Activated CD4-positive, alpha-beta T cell treated with anti-CD3 and anti-CD28 coated beads, Interleukin-10, Interleukin-2, amounts not matched to agents 100 ng/mL and 50 ng/mL, durations not matched to agents 16 hours and 8 hours (primary cell): ENCODE measurements at places on chromosomes 3 and 15.

DNA sequence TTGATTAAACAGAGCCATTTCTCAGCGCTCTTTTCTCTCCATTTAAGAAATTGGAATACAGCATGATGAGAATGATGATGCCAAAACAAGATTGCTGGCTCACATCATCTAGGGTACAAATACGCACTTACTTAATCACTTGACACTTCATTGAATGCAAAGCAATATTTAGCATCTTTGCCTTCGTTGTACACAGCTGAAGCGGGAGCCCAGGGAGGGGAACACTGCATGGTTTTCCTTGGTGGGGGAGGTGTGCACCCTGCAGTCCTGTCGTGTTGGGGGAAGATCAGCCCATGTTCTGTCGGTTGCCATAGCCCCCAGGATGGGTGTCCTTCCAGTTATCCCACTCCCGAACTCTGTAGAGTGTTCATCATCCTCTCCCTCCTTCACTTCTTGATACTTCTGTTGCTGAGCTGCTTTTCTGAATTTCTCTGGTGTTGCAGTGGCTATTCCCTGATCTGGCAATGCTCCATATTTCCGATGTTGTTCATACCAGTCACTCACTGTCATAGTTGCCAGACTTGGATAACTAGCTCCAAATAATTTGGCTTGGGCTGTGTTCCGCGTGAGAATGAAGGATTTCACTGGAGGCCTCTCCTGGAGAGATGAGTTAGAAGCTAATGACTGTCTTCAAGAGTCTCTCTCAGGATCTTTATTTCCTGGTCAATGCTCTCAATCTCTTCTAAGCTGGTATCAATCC lies 50.1 kb upstream of the DYNC1LI1 start:
- DNase-seq = no peak

DNA sequence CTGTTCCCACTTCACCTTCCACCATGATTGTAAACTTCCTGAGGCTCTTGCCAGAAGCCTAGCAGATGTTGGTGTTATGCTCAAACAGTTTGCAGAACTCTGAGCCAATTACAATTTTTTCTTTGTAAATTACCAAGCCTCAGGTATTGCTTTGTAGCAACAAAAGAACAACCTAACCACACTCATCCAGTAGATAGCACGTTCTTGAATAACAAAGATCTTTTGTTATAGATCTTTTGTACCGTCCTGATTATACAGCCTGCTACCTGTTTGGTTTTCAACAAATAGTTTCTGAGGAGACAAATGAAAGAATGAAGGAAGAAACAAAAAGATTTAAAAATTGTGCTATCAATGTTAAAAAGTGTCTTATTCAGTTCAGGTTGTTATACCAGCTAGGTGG lies 474.7 kb upstream of the ALCAM start:
- no peak for DNase-seq

DNA sequence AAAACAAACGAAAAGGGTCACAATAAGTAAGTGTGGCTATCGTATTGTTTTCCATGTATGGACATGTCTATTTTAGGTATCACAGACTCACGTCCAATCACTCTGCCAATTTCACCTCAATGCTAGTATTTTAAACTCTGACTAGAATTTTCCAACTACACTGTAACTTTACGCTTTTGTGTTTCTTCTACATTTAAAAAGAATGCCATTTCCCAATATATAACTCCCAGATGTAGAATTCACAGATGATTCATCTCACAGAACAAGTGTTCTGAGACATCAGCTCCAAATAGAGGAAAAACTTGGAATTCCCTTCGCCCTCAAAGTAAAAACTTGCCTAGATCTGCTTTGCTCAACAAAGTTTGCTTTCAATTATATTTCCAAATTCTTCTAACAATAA lies 14.2 kb downstream of the LRIG1 start:
- no peak for DNase-seq

DNA sequence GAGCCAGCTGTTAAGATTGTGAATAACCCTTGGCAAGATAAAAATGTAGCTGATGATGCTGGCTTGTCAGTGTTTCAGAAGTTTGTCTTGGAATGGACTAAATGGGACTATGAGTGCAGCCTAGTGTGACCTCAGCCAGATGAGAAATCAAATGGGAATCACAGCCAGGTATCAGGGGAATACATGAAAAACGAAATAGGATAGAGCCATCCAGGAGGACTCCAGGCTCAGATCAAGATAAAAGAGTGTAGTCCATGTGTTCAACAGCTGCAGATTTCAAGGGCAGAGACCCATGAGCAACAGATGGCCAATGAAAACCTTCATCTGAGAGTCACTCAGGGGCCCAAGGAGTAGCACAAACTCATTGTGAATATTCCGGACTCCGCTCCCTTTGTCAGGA lies 1080.9 kb upstream of the CADM2 start:
- no peak for DNase-seq

DNA sequence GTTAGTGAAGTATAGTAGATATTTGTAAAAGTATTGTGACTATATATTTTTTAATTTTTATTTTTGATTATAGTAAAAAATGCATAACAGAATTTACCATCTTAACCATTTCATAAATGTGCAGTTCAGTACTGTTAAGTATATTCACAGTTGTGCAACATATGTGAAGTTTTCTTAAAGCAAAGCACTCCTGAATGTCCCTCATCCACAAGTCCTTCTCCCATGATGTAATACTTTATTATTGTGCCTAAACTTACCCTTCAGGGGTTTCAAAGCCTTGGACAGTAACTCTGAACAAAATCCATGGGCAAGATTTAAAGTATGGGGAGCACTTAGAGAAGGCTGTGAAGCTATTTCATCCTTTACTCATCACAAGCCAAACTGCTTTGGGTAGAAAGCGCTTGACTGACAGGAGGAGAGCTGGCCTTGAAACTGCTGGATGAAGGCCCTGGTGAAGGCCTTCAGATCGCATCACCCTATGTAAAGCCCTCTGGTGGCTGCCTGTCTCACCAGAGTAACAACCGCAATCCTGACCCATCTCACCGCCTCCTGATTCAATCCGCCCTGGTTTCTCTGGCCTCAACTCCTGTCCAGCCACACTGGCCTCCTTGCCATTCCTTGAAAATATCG lies 28.0 kb downstream of the LSM3 start:
- no peak for DNase-seq

DNA sequence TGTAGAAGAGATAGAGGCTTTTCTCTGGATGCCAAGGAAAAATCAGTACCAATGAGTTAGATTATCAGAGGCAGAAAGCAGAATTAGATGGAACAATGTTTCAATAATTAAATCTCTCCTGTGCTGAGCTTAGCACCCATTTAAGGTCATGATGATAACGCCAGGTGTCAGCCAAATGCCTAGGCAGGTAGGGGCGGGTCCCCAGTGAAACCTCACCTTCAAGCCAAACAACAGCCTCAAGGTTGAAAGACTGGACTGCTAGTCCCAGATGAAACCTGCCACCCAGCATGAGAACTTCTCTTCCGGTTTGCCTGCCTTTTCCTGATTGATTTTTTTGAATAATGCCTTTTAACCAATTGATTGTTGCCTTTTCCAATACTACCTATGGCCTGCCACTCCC lies 363.0 kb downstream of the PLOD2 start:
- DNase-seq = no peak

DNA sequence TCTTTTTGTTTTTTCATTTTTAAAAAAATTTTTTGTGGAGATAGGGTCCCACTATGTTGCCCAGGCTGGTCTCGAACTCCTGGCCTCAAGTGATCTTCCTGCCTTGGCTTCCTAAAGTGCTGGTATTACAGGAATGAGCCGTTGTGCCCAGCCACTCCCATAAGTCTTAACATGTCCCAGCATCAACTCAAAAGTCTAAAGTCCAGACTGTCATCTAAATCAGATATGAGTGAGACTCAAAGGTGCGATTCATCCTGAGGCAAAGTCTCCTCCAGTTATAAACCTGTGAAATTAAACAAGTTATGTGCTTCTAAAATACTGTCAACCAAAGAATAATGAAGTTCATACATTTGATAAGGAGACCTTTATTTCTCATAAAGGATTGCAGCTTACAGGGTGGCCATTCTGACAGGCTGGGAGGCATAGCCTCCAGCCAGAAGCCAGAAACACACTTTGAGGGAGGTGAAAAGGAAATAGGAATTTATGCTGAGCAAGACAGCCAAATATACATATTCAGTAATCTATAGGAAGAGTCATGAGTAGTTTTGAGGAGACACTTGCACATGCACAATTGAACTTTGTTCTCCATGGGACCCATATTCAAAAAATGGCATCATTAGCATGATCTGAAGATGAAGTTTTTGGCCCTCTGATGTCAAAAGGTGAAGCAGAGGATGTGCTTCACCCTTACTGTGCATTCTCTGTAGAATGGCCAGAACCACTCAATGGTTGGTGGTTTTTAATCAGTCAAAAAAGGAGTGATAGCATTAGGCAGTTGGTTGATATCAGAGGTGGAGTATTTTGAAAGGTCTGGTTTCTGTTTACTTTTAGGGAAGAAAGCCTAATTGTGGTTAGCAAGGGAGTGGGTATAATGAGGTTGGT lies 11.0 kb upstream of the ZNF662 start:
- no peak for DNase-seq

- DNase-seq = no peak
These were observed 1374.5 kb downstream of the NSUN3 start for GRCh38 chr3:95437409-95437808.

- no peak for DNase-seq
These were observed 58.1 kb downstream of the SLC6A6 start for GRCh38 chr3:14460342-14461005.

DNA sequence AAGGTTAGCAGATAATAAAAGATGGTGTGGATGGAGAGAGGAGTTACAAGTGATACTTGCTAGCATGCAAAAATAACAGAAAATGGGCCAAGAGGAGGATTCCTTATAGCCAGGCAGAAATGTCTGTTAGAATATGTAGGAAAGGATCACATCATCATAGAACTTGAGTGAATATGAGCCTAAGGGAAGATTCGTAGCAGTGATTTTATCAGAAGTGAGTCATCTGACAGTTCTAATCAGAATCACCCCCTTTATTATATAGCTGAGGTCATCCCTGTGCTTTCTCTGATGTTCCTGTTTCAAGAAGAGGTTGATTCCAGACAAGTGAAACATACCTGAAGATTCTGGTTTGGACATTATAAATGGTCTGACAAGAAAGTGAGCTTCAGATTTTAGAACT lies 22.9 kb downstream of the EXOG start:
- DNase-seq = no peak

- DNase-seq = no peak
These were observed 123.8 kb upstream of the DAZL start for GRCh38 chr3:16728770-16729745.

GRCh38 chr3:32457971-32458471 lies 44.6 kb downstream of the CMTM6 start:
- peak; percentile 49 for DNase-seq

GRCh38 chr3:52784021-52784621 lies 6.7 kb downstream of the ITIH1 start:
- DNase-seq = no peak

- DNase-seq = peak; percentile 30
These were observed 70.6 kb downstream of the GOLIM4 start for GRCh38 chr3:168025076-168025475.

DNA sequence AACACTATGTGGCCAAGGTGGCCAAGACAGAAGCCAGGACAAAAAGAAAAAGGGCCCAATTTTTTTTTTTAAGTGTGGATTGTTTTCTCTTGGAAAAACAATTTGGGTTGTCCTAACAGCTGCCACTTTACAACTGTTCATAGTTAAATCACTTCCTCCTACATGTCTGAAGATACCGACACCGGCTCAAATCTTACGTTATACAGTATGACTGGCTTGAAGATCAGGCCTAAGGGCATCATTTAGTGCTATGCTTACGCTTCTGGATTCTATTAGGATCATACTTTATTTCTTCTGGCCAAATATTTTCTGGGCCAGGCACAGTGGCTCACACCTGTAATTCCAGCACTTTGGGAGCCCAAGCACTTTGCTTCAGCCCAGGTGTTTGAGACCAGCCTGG lies 404.4 kb downstream of the MECOM start:
- no peak for DNase-seq

GRCh38 chr15:63877713-63878271 lies 44.0 kb upstream of the HERC1 start:
- DNase-seq = no peak

DNA sequence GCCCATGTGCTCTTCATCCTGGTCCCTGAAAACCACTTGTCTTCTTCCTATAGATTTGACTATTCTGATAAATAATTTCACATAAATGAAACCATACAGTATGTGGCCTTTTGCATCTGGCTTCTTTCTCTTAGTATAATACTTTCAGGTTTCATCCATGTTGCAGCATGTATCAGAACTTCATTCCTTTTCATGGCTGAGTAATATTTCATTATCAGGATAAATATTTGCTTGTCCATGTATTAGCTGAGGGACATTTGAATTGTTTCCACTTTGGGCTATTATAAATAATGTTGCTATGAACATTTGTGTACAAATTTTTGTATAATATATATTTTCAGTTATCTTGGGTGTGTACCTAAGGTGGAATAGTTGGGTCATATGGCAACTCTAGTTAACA lies 29.8 kb upstream of the AEN start:
- DNase-seq = no peak

GRCh38 chr15:34154725-34155204 lies 52.9 kb downstream of the PGBD4 start:
- peak; percentile 23 for DNase-seq

DNA sequence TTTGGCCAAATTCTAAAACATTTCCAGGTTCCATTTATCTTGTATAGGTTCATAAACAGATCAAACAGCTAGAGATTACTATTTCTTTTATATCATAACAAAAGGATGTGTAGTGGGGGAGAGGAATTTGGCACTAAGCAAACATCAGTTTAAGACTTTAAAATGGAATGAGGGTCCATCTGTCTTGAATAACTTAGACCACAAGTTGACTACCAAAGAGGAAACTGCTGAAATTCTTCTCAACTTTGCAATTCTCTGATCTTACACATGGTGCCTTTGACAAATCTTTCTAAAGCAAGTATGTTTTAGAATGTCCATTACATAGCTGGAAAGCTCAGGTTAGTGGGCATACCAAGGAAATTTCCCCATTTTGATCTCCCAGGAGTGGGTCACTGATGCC lies 140.5 kb upstream of the ADAMTS9 start:
- no peak for DNase-seq

GRCh38 chr3:14145670-14146380 lies 21.0 kb downstream of the TMEM43 start:
- DNase-seq = no peak

GRCh38 chr3:63814237-63814636 lies 4.9 kb upstream of the C3orf49 start:
- peak; percentile 0 for DNase-seq

GRCh38 chr15:57321485-57321884 lies 54.8 kb upstream of the CGNL1 start:
- DNase-seq = no peak

GRCh38 chr3:8359133-8359532 lies 142.5 kb upstream of the LMCD1 start:
- no peak for DNase-seq

- DNase-seq = no peak
These were observed 44.7 kb upstream of the PLCL2 start for GRCh38 chr3:16840101-16840424.

DNA sequence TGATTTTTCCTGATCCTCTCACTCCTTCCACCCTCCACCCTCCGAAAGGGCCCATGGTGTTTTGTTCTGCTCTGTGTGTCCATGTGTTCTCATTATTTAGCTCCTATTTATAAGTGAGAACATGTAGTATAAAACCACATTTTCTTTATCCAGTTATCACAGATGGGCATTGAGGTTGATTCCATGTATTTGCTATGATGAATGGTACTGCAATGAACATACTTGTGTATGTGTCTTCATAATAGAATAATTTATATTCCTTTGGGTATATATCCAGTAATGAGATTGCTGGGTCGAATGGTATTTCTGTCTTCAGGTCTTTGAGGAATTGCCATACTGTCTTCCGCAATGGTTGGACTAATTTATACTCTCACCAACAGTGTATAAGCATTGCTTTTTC lies 126.0 kb downstream of the IMPG2 start:
- DNase-seq = no peak
